EH (cell line): ENCODE measurements at places on chromosomes 6 and 20.

GRCh38 chr6:46290421-46291274 is 119.9 kb upstream of the ENPP5 start:
- no peak for DNase-seq

- DNase-seq: peak; percentile 21
Observed at GRCh38 chr6:42742116-42742894, 3.6 kb downstream of the TBCC start.

DNA sequence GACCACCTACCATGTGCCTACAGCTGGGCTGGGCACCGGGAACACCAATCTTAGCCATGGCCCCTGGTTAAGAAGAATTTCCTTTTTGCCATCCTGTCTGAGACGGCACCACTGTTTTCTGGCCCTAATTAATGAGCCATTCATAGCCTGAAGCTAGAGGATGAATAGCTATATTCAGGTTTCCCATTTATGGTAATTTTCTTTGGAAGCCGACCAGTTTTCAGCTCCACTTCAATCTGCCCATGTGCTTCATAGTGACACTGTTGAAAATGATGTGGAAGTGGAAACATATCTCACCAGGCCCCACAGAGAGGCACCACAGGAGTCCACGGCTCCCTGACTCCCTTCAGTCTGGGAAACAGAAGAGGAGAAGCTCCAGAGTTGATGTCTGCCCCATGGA is 22.6 kb upstream of the ULBP3 start:
- DNase-seq: peak; percentile 58

DNA sequence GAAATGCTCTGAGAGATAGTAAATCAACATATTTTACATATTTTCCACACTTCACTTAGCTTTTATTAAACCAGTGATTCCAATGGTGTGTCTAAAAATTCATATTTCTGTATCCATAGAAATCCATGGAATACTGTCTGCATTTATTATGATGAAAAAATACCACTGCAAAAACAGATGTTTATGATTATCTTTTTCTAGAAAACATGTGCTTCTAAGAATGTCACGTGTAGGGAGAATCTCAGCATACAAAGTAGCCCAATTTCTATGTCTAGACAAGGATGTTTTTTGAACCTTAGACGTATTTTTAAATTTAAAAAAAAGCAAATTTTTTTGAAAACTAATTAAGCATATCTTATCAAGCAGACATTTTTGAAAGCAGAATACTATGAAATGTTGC is 622.4 kb downstream of the TENT5A start:
- no peak for DNase-seq

DNA sequence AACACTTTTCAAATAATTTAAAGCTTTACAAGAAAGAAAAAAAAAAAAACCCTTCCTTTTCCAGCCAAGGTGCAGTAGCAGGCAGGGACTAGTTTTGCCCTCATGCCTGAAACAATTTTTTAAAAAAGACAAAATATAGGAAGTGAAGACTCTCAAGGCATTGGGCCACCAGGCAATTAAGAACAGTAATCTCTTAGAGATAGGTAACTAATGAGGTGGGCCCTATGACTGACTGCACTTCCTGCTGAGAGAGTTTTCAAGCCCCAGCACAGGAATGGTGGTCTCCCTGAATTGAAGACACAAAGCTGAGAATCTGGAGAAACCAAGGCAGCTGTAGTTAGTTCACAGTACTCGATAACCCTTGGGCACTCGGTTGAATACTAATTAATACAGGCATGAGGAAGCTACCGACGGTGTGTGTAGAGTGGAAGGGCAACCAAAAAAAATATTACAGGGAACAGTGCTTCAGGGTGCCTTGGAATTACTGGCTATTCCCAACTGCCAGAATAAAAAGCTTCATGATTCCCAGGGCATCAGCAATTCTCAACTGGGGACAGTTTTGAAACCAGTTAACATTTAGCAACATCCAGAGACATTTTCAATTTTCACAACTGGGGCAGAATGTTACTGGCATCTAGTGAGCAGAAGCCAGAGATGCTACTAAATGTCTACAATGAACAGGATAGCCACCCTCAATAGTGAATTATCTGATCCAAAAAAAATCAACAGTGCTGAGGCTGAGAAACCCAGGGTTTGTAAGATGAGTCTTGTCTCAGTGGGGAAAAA is 36.0 kb upstream of the PLN start:
- no peak for DNase-seq

- DNase-seq: no peak
Observed at GRCh38 chr6:5732496-5732895, 274.2 kb downstream of the NRN1 start.

DNA sequence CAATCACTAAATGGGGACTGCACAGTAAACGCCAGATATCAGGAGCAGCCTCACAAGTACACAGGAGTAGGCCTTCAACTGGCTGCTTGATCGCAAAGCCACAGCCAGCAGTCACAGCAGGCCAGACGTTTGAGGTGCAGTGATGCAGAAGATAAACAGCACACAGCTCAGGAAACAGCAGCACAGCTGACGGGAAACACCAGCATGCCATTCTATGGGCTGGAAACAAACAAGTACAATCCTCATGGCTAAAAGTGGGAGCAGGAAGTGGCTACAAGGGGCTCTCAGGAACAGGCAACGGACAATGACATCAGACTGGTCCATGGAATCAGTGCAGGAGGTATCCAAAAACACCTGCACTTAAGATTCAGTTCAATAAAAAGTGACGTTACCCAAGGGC is 111.0 kb downstream of the DTNBP1 start:
- no peak for DNase-seq

- peak; percentile 64 for DNase-seq
Observed at GRCh38 chr20:44092551-44093248, 94.3 kb downstream of the JPH2 start.

GRCh38 chr20:32336918-32337347 is 21.2 kb upstream of the ASXL1 start:
- DNase-seq: peak; percentile 59

DNA sequence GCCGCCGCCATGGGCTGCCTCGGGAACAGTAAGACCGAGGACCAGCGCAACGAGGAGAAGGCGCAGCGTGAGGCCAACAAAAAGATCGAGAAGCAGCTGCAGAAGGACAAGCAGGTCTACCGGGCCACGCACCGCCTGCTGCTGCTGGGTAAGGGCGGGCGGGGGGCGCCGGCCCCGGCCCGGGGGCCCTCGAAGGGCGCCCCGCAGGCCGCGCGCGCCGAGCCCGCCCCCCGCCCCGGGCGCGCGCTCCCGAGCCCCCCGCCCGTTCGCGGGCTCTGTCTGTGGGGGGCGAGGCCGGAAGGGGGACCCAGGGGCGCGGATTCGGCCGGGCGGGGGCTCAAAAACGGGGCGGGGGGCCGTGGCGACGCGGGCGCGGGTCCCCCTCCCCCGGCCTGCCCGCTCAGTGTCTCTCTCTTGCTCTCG is 39.2 kb downstream of the GNAS start:
- DNase-seq: peak; percentile 53

- DNase-seq: peak; percentile 99
Observed at GRCh38 chr6:16766043-16766536, 4.8 kb upstream of the ATXN1 start.

GRCh38 chr6:155404937-155405336 is 50.7 kb downstream of the NOX3 start:
- DNase-seq: no peak

- DNase-seq: no peak
Observed at GRCh38 chr6:17022604-17023003, 79.2 kb upstream of the STMND1 start.

GRCh38 chr6:92408350-92408749 is 1011.0 kb downstream of the EPHA7 start:
- DNase-seq: no peak

DNA sequence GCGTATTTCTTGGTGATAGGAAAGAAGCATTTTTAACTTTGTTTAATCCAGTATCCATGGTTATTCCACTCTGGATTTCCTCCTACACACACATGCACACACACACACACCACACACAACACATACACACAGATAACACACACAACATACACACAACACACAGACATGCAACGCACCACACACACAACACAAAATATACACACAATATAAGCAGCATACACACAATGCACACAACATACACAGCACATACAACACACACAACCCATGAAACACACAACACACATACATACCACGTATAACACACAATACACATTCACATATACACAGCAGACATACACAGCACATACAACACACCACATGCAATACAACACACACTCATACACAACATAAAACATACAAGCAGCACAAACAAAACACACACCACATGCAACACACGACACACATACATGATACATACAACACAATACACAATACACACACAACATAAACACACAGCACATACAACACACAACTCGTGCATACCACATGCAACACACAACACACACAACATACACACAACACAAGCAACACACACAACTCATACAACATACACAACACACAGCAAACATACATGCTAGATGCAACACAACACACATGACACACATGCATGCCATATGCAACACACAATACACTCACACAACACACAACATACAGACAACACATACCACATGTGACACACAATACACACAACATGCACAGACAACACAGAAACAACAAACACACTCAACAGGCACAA is 13.0 kb downstream of the TTLL2 start:
- DNase-seq: no peak

DNA sequence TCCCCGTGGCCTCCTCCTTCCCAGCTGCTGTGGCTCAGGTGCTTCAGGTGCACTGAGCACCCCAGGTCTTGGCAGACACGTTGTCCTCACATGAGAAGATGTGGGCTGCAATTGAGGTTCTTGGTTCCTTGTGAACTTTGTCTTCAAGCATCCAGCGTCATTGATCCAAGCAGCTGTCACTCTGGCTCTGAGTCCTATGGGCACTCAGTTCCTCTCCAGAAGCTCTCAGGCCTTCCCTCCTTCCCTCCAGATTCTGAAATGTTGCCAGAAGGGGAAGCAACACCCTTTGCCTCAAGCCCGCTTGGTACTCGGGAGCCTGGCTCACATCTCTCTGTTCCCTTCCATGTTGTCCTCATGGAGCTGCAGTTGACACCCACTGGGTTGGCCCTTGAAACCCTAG is 8.4 kb upstream of the MRGBP start:
- DNase-seq: no peak

DNA sequence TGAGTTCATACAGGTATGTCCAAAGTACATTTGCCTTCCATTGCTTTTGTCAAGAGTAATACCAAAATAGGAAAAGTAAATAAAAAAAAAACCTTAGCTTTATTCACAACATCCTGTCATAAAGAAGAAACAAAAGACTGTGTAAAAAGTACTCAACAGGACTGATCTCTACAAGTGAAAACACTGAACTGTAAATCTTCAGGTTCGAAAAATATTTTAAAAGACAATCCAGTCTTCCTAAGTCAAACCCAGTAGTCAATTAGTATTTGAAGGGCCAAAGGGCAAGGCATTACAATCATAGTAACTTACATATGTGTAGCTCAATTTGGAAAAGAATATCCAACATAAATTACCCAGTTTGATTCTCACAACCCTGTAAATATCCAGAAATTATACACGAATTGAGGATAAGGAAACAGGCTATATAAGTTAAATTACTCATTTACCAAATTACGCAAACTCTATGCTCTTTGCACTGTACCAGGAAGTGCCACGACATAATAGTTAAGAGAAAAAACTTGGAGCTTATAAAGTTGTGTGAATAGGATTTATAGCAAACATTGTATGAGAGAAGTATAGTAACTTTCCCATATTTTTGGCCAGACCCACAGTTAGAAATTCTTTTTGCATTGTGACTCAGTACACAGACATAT is 21.2 kb downstream of the PTPRK start:
- DNase-seq: no peak

DNA sequence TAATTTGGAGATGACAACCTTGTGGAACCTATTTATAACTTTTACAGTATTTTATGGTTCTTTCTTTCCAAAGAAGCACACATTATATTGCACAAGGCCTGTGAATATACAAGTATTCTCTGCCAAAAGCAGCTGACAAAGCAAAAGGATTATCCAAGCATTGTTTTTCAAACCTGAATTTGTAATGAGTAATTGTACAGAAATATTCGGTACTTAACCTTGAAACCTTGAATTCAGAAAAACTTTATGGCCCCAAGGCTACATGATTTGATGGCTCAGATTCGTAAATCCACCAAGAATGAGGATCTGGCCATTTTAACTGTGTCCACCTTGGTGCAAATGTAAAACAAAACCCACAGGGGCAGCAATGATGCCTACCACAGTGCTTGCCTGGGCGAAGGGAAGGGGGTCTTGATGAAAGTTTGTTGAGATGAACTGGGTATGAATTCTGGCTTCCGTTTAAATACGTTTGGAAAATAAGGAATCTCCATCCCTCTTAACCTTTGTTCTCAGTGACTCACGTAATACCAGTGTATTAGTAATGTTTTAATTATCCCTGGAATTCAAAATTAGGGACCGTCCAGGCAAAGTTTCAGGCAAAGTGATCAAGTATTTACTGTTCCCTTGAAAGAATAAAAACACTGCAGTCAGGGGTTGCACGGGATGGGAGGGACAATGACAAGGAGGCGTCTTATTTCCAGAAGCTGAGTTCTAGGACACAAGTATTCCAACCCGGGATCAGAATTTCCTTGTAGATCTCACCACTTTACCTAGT is 2.7 kb upstream of the RBM24 start:
- DNase-seq: peak; percentile 92

- DNase-seq: no peak
Observed at GRCh38 chr6:170375661-170376060, 69.1 kb downstream of the FAM120B start.

DNA sequence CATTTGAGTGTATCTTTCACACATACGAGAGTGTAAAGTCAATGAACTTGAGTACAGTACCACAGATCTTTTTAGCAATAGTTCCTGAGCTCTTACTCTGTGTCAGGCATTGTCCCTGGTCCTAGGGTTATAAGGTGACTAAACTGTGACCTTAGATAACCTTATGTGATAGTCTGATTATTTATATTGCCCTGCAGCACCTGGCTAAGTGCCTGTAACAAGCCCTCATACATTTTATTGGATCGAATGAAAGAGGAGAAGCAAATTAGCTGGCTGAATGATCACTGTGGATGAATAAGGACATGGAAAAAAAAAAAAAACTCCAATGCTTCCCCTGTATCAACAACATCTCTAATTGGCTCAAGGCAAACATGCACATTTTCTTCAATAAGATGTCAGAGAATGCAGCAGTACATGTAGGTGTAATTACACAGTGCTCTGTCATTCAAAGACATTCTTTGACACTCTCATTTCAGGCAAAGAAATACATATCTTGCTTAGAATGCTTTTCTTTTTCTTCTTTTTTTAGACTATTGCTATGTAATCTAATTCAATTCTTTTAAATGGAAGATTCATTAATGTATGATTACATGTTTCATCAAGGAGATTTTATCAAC is 153.4 kb downstream of the PHACTR1 start:
- DNase-seq: no peak

- DNase-seq: peak; percentile 86
Observed at GRCh38 chr20:48983423-48984400, 62.2 kb downstream of the ARFGEF2 start.

DNA sequence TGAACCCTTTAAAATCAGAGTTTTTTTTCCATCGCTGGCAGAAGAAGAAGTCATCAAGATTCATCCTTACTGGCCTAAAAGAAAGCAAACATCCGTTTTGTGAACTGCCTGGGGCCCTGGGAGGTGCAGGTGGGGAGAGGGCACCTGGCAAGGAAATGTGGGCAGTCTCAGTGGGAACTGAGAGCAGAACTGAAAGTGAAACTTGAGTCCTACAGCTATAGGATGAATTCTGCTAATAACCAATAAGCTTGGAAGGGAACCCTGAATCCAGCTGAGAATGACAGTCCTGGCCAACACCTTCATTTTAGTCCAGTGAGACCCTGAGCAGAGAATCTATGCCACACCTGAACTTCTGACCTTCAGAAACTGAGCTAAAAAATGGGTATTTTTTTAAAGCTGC is 130.1 kb upstream of the ASCC3 start:
- DNase-seq: peak; percentile 12
